Left ventricle myocardium superior (tissue), 1 donor: ENCODE measurements at places on chromosomes 1 and 21.

- DNase-seq, result no peak
These were observed 13.8 kb downstream of the CNIH3 start for GRCh38 chr1:224629965-224630364.

DNA sequence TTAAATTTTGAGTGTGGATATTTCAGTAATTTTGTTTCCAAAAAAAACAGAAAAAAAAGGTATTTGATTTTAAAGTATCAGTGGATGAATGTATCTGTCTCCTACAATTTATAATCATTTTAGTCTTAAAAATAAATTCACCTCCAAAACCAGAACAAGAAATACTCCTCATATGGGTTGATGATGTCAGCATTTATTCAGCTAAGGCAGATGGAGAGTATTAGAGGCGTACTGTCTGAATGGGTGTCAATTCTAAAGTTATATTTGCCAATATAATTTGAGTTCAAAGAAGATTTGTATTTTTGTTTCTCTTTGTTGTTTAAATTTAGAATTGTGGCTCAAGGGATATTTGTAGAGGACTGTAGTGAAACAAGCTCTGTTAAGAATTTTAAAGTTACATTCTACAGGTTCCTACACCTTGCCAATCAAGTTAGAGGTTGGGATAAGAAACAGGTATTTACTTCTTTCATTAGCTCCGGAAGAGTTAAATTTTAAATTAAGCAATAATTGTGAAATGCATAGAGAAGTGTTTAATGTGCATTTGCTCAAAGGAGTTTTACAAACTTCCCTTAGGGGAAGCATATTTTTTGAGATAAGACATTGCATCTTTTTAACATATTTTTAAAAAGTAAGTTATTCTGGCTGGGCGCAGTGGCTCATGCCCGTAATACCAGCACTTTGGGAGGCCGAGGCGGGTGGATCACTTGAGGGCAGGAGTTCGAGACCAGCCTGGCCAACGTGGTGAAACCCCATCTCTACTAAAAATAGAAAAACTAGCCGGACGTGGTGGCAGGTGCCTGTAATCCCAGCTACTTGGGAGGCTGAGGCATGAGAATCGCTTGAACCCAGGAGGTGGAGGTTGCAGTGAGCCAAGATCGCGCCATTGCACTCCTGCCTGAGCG is 1.2 kb downstream of the PLA2G4A start:
- DNase-seq, result no peak

- DNase-seq, result no peak
These were observed 15.3 kb downstream of the MAGI3 start for GRCh38 chr1:113405573-113405972.

DNA sequence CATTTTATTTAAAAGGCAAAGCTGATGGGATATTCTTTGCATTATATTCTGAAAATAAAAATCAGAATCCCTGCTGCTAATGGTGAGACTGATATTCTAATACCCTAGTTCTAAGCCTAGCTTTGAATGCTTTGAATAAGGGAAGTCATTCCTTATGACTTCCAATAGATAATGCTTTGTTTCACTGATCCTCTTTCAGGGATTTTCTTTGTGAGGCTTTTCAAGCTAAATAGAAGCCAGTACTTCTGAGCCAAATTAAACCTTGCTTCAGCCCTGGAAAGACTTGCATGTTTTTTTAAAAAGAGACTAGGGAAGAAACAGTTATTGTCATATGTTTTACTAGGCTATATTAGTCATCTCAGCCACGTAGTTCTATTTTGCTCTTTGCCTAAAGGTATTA is 68.5 kb upstream of the CACYBP start:
- DNase-seq, result no peak

- no peak for DNase-seq
These were observed 94.4 kb downstream of the SH3GLB1 start for GRCh38 chr1:86798608-86799291.
